ENCODE measurements at places on chromosomes 4 and X.

- no peak for DNase-seq
Observed at GRCh38 chr4:74934016-74934831, 1.3 kb downstream of the PARM1 start.

DNA sequence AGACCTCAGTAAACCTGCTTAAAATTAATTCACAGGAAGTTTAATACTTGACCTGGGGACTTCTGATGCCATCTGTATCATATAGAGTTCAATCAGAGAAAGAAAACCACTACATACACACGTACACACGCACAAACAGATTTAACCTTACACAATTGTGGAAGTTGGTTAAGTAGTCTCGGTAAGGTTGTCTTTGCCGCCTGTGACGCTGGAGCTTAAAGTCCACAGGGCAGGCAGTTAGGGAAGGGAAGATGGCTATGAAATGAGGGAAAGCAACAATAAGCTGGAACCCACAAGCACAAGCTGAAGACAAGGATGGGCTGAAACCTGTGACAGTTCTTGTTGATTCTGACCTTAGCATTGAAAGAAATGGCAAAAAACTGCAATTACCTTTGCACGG, 41.7 kb upstream of the TSPAN7 start:
- no peak for DNase-seq

DNA sequence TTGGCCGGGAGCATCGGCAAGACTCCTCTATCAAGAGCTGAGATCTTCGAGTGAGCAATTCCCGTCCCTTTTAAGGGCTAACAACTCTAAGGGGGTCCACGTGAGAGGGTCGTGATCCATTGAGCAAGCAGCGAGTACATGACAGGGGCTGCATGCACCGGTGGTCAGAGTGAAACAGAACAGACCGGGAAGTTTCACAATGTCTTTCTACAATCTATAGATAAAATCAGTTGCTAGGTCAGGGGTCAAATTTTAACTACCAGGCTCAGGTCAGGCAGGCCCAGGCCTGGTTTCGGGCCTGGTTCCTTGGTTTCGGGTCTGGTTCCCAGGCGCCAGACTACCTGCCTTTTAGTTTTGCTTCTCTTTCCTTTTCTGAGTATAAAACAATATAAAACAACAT, 160.1 kb downstream of the PTCHD1 start:
- no peak for DNase-seq

- DNase-seq: no peak
Observed at GRCh38 chrX:50877310-50877709, 33.2 kb upstream of the BMP15 start.

DNA sequence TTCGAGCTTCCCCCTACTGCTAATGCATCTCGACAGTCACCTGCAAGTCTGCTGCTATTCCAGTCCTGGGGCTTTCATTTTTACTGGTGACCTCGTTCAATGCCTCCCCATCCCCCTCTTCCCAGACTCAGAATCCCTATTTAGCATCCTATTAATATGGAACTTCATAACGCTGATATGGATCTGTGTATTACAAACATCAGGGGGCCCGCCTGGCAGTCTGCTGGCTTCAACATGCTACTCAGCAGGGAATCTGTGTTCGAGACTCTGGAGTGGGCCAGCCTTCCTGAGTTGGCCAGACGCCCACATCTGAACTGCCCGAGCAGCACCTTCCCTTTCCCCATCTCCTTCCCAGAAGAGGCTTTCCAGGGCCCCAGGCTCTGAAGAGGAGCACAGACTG, 173.9 kb upstream of the PPARGC1A start:
- no peak for DNase-seq

GRCh38 chr4:60482921-60483351, 717.2 kb upstream of the ADGRL3 start:
- no peak for DNase-seq

Measured in stimulated activated CD4-positive, alpha-beta T cell treated with anti-CD3 and anti-CD28 coated beads, Interleukin-15, amount 100 ng/mL, for 1 hour (primary cell).